ENCODE measurements at places on chromosomes 7 and 10.

- no peak for DNase-seq
Observed at GRCh38 chr10:129156406-129156805, 310.6 kb upstream of the MGMT start.

- DNase-seq, result no peak
Observed at GRCh38 chr10:3104251-3104918, 37.0 kb downstream of the PFKP start.

- DNase-seq, result no peak
Observed at GRCh38 chr7:35004531-35005095, 32.7 kb downstream of the DPY19L1 start.

DNA sequence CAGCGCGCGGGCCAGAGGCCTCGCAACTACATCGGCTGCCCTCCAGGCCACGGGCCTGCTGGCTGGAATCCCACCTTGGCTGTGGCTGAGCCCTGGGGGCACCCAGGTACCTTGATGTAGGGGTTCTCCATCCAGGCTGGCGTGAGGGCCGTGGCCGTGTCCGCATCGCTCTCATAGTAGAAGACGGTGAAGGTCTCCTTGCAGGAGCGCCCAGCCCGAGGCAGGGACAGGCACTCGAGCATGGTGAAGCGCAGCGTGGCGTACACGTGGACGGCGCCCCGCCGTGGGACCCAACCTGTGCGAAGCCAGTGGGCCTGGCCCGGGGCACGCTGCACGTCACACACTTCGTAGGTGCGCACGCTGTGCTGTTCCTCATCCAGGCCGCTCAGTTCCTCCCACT lies 3.8 kb downstream of the EPHB4 start:
- no peak for DNase-seq

GRCh38 chr10:78754269-78755062 lies 314.3 kb upstream of the ZMIZ1 start:
- no peak for DNase-seq

DNA sequence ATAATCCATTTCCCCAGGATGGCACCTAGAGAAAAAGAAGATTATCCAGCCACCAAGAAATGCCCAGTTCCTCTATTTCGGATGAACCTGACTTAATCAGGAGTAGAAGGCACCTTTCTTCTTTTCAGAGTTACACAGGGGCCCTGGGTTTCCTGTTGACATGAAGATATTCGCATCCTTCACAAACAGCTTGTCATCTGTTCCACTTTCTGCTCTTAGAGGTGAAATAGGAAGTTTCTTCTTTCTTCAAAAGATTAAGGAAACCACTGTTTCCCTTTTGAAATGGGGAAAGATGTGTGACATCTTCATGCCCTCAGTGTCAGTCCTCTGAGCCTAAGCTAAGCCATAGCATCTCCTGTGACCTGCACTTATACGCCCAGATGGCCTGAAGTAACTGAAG lies 39.1 kb upstream of the RAB18 start:
- DNase-seq, result no peak

- no peak for DNase-seq
Observed at GRCh38 chr7:20447021-20447650, 116.4 kb downstream of the ITGB8 start.

DNA sequence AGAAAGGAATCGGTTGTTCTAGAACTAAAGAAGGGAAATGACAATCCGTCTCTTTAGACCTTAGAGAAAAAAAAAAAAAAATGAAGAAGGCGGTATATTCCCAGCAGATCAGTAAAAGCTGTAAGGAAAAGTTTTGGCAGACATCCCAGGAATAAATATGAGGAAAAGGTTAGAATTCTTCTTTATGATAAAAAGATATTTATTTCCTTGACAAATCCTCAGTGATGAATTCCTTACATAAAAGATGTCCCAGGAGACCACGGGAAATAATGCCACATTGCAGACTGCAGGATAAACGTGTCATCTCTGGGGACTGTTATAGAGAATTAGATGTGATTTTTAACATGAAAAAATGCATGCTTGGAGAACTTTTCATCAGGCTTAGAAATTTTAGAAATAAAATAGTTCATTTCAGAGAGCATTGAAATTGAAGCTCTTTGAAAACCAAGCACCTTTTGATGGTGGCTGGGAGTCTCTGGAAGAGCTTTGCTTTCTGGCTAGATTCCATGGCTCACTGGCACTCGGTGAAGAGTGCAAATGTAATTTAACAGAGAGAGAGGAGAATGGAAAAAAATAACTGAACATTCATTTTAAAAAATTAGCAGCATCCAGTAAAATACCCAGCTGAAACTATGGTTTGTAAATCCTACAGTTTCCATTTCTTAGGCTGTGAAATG lies 98.2 kb downstream of the PRPF18 start:
- DNase-seq, result no peak

DNA sequence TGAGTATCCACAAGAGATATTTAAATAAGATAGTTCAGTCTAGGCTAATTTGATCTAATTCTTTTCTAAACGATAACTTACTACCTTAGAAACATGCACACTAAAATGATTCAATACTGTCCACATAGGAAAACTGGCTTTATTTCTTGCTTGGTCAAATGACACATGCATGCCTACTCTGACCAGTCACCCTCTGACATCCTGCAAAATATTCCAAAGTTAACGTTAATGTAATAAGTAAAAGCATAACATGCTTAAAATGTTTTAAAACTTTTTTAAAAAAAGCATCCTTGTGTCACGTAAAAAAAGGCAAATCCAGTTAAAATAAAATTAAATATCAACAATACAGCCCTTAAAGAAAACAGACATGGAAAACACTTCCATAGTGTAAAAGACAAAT lies 70.2 kb downstream of the UBE2H start:
- no peak for DNase-seq

DNA sequence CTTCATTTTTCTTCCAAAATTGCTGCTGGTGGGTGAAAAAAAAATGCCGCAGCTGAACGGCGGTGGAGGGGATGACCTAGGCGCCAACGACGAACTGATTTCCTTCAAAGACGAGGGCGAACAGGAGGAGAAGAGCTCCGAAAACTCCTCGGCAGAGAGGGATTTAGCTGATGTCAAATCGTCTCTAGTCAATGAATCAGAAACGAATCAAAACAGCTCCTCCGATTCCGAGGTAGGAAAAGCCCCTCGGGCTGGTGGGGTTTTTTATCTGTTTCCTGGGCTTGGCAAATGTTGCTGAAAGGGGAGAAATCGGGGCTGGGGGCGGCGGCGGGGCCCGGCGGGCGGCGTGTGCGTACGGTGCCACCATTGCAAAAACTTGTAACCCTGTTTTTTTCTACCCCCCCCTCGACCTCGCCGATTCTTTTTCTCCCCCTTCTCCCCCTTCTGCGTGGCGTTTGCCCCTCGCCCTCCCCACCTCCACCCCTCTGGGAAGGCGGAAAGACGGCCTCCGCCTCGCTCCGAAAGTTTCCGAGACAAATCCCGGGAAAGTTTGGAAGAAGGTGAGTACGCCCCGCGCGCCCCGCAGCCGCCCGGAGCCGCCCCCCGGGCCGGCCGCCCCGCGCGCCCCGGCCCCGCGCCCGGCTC lies 789 bp downstream of the TCF7L2 start:
- DNase-seq, result no peak

- DNase-seq, result no peak
Observed at GRCh38 chr10:129861776-129862531, 102.1 kb downstream of the EBF3 start.

GRCh38 chr10:76086761-76087639 lies 655.6 kb downstream of the LRMDA start:
- no peak for DNase-seq

DNA sequence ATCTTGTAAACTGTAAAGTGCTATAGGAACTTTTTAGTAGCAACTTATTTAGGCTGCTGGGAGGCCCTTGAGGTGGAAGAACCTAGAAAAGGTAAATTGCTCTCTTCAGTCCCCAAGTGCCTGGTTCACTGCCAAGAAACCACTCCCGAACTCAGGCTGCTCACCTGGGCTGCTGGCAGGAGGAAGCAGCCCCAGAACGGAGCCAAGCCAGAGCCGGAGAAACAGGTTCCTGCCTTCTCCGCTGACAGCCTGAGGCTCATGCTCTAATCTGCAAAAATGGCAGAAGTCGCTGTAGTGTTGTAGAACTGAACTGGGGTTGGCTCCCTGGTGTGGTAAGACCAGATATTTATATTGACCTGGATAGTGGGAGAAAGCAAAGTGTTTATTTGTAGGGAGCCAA lies 136.0 kb downstream of the CUL2 start:
- DNase-seq, result no peak
